ENCODE measurements at places on chromosomes 3 and 15. TPM values are rescaled to one million over a fixed set of nuclear protein-coding genes. Genes with fewer than 3 reads are reported as not detected.

The CLSTN2 gene
- 2.8 TPM for total RNA-seq

The VILL gene
- total RNA-seq, result 6.8 TPM

The ROBO2 gene
- 83.8 TPM for total RNA-seq

The GOLGA8Q gene
- not detected for total RNA-seq

The GP5 gene
- total RNA-seq, result 0.18 TPM

The CD80 gene
- 0.20 TPM for total RNA-seq

The RYR3 gene
- 0.07 TPM for total RNA-seq

The SLC22A13 gene
- 0.62 TPM for total RNA-seq

The MYZAP gene
- total RNA-seq, result 11.5 TPM

The DPPA2 gene
- total RNA-seq, result 0.69 TPM

- DNase-seq, result no peak
These were observed 95.6 kb downstream of the RAD18 start for GRCh38 chr3:8867646-8868045.

DNA sequence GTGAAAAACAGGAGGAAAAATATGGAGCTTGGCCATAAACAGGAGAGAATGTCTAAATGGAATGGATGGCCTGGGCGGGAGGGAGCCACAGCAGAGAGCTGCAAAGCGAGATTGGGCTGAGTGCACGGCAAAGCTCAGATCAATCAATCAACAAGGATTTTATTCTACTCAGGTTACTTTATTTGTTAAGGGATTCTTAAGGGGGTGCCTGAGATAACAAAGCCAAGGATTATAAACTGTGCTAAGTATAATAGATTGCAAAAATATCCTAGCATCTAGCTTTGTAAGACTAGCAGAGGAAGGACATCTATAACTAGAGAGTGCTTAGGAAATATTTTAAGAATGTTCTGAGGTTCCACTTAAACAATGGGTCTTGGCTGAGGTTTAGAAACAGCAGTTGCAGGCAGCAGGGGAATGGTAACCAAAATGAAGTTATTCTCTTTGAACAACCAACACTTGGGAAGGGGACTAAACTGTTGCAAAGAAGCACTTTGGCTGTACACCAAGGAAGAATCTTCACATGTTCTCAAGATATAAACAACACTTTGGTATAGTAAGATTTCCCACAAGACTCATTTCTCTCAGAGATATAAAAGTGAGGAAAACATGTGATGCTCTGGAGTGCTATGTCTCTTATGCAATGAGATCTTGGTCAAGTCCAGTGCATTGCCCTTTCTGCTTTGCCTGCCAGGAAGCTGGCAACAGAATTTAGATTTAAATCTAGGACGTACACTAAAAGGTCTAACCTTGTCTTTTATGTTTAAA, 35.5 kb downstream of the TMEM212 start:
- no peak for DNase-seq

DNA sequence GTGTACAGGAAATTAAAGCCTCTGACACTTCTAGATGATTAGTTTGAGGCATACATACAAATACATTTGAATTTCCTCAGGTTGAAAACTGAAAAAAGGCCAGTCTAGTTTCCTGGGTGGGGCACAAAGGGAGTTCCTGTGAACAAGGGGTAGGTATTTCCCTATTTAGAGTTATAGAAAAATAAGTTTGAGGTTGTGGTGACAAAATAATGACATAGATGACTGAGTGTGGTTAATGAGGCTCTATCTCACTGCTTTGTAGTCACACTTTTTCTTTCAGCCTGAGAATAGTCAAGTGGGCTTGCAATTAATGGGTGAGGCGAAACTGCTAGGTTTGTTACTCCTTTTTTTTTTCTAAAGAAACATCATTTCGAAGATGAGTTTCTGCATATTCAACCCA, 4.3 kb downstream of the SLCO3A1 start:
- DNase-seq, result no peak

GRCh38 chr3:147411238-147411814, 2.2 kb downstream of the ZIC1 start:
- no peak for DNase-seq

DNA sequence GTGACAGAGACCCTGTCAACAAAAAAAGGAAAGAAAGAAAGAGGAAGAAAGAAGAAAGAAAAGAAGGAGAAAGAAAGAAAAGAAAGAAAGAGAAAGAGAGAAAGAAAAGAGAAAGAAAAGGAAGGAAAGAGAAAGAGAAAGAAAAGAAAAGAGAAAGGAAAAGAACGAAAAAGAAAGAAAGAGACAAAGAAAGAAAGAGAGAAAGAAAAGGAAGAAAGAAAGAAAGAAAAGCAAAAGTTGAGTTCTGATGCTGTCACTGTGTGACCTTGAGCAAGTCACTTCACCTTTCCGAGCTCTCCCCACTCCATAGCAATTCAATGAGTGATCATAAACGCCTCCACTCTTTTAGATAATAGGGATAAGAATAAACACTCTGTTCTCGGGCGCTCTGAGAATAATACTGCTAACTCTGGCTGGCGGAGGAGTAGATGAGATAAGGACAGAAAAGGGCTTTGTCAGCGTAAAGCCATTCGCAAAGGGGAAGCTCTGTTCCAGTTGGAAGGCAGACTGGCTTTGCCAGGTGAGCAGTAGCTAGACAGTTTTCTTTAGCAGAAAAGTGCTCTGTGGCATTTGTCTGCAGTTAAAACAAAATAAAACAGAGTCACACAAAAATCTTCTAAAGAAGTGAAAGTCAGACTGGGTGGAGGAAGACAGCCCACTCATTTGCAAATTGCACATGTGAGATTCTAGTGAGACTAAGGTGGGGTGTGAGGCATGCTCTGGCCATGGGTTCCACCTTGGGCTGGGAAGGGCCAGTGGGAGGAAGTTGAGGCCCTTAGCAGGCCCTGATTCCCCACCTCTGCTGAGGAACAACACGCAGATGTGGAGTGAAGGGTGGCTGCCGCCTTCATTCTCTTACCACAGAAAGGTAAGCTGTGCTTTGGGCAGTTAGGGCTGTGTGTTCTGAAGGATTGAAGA, 9.6 kb upstream of the FLNB start:
- DNase-seq, result no peak

DNA sequence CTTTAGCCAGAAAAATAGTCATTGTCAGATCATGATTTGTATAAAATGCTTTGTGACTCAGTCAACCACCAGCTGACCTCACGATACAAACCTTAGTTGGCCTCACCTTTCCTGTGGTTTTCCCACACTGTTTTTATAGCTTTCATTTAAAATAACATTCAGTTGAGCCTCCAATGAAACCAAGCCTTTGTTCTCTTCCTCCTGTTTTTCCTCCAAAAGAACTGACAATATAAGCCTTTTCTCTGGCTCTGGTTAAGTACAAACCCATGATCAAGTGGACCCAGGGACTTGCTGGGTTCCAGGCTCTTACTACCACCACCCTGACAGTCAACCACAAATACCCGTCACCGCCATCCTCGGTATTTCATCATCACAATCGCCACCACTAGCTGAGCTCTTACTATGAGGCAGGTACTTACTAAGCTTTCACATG, 81.7 kb downstream of the TAMM41 start:
- no peak for DNase-seq

DNA sequence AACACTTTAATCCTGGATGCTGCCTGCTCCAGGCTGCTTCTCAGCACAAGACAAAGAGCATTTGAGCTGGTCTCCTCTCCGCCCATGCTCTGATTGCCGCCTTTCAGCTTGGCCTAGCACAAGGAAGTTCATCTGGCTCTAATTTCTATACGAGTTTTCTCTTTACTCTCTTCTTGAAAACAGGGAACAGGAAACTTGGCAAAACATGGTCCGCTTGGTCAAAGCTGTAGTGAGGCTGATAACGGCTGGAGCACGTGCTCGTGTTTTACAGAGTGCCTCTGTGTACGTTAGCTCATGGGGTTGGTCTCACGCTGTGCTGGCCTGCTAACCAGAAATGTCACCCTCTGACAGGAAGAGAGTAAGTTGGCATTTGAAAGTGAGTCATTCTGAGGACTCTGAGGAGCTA, 19.2 kb downstream of the RARRES1 start:
- DNase-seq, result no peak

DNA sequence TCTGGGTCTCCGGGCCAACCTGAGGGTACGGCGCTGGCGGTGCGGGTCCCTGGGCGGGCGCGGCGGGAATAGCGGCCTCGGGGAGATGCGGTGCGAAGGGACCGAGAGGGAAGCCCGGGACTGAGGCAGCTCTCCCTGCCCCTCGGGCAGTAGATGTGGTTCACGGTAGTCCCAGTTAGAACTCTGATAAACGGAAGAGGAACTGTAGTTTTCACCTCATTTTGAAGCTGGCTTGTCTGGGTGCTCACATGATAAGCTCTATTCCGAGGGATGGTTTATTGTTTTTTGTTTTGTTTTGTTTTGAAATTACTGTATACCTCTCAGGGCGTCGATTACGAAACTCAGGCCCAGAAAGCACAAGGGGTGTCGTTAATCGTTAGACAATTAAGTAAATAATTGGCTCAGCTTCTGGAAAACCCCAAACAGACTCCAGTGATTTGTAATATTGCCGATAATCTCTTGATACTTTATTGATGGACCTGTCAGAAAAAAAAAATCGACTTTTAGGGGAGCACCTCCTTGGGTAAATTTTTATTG, 413 bp downstream of the NUSAP1 start:
- no peak for DNase-seq

DNA sequence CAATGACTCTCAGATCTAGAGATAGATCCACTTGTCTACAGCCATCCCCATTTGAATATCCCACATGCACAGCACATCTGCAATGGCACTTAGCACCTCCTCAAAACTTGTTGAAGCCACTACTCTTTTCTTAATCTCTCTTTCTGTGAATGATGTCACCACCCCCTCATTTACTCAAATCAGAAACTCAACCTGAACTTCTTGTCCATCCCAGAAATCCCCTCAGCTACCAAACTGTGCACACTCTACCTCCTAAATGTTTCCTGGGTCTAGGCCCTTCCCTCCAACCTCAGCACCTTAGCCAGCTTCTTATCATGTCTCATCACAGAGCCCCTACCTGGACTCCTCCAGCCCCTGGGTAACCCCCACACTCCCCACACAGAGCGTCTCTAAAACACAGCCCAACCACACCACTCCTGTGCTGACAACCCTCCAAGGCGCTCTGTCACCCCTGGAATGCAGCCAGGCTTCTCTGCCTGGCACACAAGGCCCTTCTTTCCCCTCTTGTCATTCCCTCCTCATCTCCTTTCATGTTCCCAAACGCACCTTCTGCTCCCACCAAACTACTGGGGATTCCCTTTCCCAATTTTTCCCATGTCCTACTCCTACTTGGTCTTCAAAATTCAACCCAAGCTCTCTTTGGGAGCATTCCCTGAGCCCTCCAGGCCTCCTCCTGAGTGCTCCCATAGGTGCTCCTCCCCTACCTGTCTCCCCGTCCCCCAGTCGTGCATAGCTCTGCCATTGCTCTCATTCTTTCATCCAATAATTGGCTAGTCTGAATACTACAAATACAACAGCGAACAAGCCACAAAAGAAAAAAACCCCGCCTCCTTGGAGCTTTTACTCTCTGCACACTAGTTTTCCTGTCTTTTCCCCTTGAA, 39.8 kb upstream of the ZBTB38 start:
- DNase-seq, result no peak

DNA sequence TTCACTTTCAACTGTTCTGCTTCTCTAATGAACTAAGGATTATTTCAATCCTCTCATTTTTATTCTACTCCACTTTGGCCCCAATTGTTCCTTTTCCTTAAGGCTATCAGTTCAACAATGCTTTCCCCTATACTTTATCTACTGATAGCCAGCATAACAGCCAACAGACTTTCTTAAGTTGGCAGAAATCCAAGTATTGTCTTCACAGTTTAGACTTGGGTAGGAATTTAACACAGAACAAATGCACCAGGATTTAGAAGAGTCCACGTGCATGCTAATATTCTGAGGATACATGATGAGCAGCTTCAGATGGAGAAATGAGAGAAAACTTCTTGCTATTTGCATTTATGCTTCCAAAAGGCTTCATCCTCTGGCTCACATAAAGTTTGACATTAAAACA, 54.8 kb downstream of the FBN1 start:
- DNase-seq, result no peak

DNA sequence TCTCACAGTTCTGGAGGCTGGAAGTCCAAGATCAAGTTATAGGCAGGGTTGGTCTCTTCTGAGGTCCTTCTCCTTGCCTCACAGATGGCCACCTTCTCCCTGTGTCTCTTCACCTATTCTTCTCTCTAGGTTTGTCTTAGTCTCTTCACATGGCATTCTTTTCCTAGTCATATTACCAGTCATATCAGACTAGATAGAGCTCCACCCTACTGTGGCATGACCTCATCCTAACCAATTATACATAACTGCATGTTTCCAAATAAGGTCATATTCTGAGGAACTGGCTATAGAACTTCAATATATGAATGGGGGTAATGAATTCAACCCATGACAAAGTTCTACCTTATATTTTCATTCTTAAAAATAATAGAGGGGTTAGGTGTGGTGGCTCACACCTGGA, 196.4 kb upstream of the UBE3A start:
- no peak for DNase-seq

- DNase-seq, result no peak
These were observed 29.3 kb downstream of the BTD start for GRCh38 chr3:15630646-15631350.

- DNase-seq, result no peak
These were observed 9.1 kb upstream of the AVEN start for GRCh38 chr15:34047893-34048775.

DNA sequence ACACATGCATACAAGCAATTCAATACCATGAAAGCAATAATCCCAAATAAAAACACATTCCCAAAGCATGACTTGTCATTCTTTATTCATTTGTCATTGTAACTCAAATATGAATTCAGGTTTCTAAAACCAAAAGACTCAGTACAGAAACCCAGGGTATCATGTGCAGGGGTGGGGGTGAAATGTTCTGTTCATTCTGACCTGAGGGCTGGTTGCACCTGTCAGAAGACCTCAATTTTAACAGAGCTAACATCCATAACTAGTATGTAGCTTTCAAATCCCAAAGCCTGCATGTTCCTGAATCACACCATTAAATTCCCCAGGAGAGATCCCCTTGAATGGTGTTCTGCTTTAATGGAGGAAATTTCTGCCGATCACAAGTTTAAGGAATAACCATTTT, 738.7 kb downstream of the MCTP2 start:
- DNase-seq, result no peak

DNA sequence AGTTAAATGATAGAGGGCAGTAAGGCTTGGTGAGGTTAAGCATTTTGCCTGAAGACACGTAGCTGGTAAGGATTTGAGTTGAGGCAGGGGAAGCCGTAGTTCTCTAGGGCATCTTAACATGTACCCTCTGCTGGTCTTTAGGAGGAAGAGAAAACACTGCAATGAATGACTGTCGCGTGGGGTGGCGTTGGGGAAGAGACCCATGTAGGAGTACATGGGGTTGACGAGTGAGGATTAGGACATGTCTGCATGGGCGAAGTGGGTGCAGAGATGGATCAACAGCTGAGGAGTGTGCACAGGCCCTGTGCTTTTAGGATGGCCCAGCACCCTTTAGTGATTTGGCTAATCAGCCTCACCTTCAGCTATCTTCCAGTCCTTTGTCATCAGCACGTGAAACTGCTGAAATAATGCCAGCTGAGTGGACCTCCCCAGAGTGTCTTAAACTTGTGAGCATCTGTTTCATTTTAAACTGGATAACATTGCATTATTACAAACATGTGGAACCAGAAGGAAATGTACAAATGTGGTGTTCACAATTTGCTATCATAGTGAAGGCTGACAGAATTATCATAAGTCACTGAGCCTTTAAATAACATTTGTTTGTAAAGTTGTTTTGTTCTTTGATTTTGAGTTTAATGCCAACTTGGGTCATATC, 15.3 kb downstream of the P2RY14 start:
- no peak for DNase-seq

GRCh38 chr15:69780981-69781380, 316.7 kb downstream of the TLE3 start:
- DNase-seq, result no peak

GRCh38 chr3:78754066-78754743, 1013.6 kb downstream of the ROBO1 start:
- DNase-seq, result no peak

Data from progenitor cell of endocrine pancreas (in vitro differentiated cells).